Skin of body (tissue), 3 donors: ENCODE measurements at places on chromosomes 7 and 10. TPM values are rescaled to one million over a fixed set of nuclear protein-coding genes. Genes with fewer than 3 reads are reported as not detected.

The PAPOLB gene
- 0.30 TPM for total RNA-seq

The CFAP43 gene
- 1.6 TPM for total RNA-seq

The AKR1C2 gene
- total RNA-seq = 4.5 TPM

The PON3 gene
- 11.2 TPM for total RNA-seq
